Spleen (tissue), 13 donors: ENCODE measurements at places on chromosomes 12 and 14. TPM values are rescaled to one million over a fixed set of nuclear protein-coding genes. Genes with fewer than 3 reads are reported as not detected.
A peak's percentile ranks its signal among the peaks of the same experiment; 100 is the strongest.

- no peaks in the 10 kb centered on the region for H3K27me3 ChIP-seq
- no peaks in the 10 kb centered on the region for H3K36me3 ChIP-seq
- H3K4me1 ChIP-seq = peaks cover 44% of the 10 kb centered on the region
- H3K4me3 ChIP-seq = no peak overlapping the region
- no peak overlapping the region for H3K27ac ChIP-seq
Measured at GRCh38 chr12:46661110-46661845, 164.5 kb downstream of the SLC38A4 start.

- no peak for DNase-seq
- H3K36me3 ChIP-seq = no peaks in the 10 kb centered on the region
- no peak overlapping the region for H3K27ac ChIP-seq
- no peaks in the 10 kb centered on the region for H3K4me1 ChIP-seq
Measured at GRCh38 chr12:86772696-86773095, 516.5 kb upstream of the MGAT4C start.

DNA sequence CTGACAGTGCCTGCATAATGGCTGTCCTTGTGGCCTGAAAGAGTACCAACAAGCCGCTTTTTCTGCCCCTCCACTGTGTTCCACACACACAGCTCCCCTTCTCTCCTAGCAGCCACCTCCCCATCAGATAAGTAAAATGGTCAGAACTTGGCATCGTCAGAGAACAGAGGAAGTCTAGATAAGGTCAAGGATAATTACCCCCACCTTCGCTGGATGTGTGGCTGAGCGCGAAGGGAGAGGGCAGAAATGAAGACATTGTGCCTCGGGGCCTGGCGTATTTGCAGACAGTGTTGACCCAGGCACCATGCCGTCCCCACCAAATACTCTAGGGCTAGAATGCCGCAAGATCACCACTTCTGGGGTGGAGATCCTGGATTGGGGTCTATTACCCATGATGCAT is 30.6 kb downstream of the FBXO21 start:
- no peak overlapping the region for H3K27ac ChIP-seq
- H3K4me3 ChIP-seq = no peak overlapping the region
- no peaks in the 10 kb centered on the region for H3K4me1 ChIP-seq
- no peaks in the 10 kb centered on the region for H3K27me3 ChIP-seq
- H3K36me3 ChIP-seq = peaks cover 94% of the 10 kb centered on the region

DNA sequence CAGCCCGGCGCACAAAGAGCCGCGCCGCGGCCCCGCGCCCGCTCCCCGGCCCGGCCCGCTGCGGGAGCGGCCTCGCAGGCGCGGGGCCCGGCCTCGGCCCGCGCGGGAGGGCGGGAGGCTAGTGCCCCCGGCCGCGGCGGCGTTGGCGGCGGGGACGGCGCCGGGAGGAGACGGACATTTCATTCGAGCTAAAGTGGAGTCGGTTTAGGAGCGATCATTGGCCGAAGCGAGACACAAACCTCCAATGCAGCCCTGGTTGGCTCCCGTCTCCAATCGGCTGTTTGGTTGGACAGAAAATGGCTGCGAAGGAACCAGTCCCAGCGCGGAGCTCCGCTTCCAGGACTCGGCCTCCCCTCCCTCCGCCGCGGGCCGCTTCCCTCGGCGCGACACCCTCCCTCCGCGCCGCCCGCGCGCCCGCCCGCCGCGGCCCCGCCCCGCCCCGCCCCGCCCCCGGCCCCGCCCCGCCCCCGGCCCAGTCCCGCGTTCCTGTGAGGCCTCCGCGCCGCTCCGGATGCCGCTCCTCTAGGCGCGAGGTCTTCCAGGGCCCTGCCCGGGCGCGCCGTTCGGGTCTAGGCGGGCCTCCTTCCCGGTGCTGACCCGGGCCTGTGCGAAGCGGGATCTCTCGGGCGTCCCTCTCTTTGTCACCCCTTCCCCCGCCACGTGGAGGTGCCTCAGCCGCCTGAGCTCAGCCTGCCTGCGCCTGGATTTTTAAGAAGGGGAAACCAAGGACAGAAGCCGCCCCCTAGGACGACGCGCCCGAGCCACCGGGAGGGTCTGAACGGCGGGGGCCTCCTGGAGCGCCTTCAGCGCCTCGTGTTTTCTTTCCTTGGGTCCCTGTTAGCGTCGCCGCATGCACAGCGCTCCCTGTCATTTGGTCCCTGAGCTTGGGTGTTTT is at the start of gene NFYB:
TSS of gene NFYB (minus strand) at position 309 of the 895 bp plus-strand sequence. CDS start 2,757 bp downstream, outside the sequence.
- H3K27ac ChIP-seq = peak within 1 kb of the TSS; percentile 80
- peak; percentile 97 for DNase-seq
- peaks cover 11% of the 10 kb centered on the region for H3K4me1 ChIP-seq
- H3K36me3 ChIP-seq = peaks cover 20% of the 10 kb centered on the region
- peak within 1 kb of the TSS; percentile 62 for H3K4me3 ChIP-seq
- H3K27me3 ChIP-seq = no peaks in the 10 kb centered on the region

- DNase-seq = no peak
- H3K4me1 ChIP-seq = no peaks in the 10 kb centered on the region
- H3K36me3 ChIP-seq = no peaks in the 10 kb centered on the region
- H3K27ac ChIP-seq = no peak overlapping the region
- H3K4me3 ChIP-seq = no peak overlapping the region
- no peaks in the 10 kb centered on the region for H3K27me3 ChIP-seq
Measured at GRCh38 chr14:22313172-22313801, 275.7 kb downstream of the DAD1 start.

DNA sequence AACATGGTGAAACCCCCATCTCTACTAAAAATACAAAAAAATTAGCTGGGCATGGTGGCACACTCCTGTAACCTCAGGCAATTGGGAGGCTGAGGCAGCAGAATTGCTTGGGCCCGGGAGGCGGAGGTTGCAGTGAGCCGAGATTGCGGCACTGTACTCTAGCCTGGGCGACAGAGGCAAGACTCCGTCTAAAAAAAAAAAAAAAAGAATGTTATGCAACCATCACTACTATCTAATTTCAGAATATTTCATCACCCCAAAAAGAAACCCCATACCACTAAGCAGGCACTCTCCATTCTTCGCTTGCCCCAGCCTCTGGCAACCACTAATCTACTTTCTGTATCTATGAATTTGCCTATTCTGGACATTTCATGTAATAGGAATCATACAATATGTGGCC is 68.8 kb upstream of the AMN start:
- no peak overlapping the region for H3K4me3 ChIP-seq
- no peak for DNase-seq
- peaks cover 18% of the 10 kb centered on the region for H3K4me1 ChIP-seq
- no peaks in the 10 kb centered on the region for H3K27me3 ChIP-seq
- H3K36me3 ChIP-seq = no peaks in the 10 kb centered on the region

- H3K36me3 ChIP-seq = no peaks in the 10 kb centered on the region
- DNase-seq = no peak
- H3K4me1 ChIP-seq = peaks cover 29% of the 10 kb centered on the region
Measured at GRCh38 chr12:14613718-14614117, 46.0 kb upstream of the PLBD1 start.

DNA sequence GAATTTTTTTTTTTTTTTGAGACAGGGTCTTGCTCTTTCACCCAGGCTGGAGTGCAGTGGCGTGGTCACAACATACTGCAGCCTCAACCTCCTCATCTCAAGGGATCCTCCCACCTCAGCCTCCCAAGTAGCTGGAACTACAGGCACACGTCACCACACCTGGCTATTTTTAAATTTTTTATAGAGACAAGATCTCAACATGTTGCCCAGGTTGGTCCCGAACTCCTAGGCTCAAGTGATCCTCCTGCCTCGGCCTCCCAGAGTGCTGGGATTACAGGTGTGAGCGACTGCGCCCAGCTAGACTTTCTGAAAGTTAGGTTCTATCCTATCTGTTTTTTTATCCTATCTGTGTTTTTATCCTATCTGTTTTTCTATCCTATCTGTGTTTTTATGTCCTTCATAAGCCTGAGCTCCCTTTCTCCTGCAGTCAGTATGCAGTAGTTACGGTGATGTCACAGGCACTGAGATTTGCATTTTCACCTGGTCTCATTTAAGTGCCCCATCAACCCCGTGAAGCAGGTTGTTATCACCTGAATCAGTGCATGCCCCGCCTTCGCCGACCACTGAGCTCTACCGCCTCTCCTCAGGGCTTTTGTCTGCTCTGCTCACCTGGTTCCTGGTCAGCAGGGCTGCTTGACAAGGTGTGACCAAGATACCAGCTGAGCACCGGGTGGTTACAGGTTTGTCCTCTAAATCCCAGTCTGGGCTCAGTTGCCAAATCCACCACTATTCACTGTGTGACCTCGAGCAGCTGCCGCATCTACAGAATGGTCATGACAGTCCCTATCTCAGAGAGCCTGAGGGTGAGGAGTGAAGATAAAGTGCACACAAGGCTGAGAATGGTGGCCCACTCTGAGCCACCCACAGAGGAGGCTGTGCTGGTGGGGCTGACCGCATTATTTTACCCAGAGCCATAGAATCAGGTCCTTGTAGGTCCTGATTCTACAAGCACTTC is 33.1 kb downstream of the SYNDIG1L start:
- no peaks in the 10 kb centered on the region for H3K4me1 ChIP-seq
- no peak for DNase-seq
- H3K27me3 ChIP-seq = no peaks in the 10 kb centered on the region

- H3K4me1 ChIP-seq = no peaks in the 10 kb centered on the region
- H3K27me3 ChIP-seq = no peaks in the 10 kb centered on the region
- no peaks in the 10 kb centered on the region for H3K36me3 ChIP-seq
- no peak for DNase-seq
- no peak overlapping the region for H3K27ac ChIP-seq
Measured at GRCh38 chr14:85333313-85333712, 196.6 kb upstream of the FLRT2 start.

DNA sequence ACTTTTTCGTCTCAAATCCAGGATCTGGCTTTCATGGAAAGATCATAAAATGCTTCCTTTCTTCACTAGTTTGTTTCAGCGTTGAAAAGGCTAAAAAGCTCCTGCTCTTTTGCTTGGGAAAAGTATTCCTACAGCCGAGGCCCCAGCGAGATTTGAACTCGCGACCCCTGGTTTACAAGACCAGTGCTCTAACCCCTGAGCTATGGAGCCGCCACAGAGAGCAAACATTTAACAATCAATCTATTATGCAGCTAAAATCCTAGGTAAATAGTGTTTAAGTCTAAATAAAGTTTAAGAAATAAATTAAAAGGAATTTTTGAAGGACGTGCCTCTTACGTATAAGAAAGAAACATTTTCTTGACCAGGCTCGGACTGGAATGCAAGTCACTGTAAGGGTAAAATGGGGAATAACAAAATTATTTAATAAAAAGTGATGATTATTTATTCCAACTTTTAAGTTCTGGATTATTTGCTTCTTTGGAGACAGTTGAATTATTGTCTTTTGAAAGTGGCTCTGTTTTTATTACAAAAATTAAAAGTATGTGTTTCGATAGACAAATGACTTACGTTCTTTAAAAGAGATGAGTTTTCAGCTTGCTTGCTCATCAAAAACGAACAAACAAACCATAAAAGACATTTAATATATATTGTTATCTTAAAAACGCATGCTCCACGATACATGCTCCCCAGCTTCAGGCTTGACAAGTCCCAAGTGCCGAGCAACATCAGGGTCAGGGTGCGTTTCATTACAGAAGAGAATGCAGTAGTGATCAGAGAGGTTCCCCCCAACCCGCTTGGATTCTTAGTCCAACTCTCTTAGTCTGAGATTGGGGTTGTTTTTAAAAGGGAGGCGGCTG is 10.2 kb downstream of the OR6S1 start:
- no peaks in the 10 kb centered on the region for H3K36me3 ChIP-seq
- H3K27ac ChIP-seq = no peak overlapping the region
- DNase-seq = peak; percentile 48
- peaks cover 8% of the 10 kb centered on the region for H3K27me3 ChIP-seq

- no peak for DNase-seq
- H3K27me3 ChIP-seq = no peaks in the 10 kb centered on the region
- H3K4me3 ChIP-seq = no peak overlapping the region
- H3K36me3 ChIP-seq = no peaks in the 10 kb centered on the region
Measured at GRCh38 chr12:442235-442884, 17.4 kb upstream of the B4GALNT3 start.

- peak overlapping the region; percentile 68 for H3K27ac ChIP-seq
- no peak for DNase-seq
- H3K27me3 ChIP-seq = no peaks in the 10 kb centered on the region
- no peak overlapping the region for H3K4me3 ChIP-seq
- H3K4me1 ChIP-seq = peaks cover 13% of the 10 kb centered on the region
Measured at GRCh38 chr12:132661972-132662371, 25.2 kb downstream of the POLE start.

TBX5 gene
- polyA plus RNA-seq = not detected

KLRC4 gene
- 0.28 TPM for polyA plus RNA-seq

NPFF gene
- polyA plus RNA-seq = 0.49 TPM

KRT82 gene
- polyA plus RNA-seq = not detected

GPX2 gene
- polyA plus RNA-seq = 0.26 TPM

CLEC4A gene
- polyA plus RNA-seq = 10.3 TPM

LRRK2 gene
- 7.7 TPM for polyA plus RNA-seq
